ENCODE measurements at places on chromosomes 1 and 21. TPM values are rescaled to one million over a fixed set of nuclear protein-coding genes. Genes with fewer than 3 reads are reported as not detected.

The BLACAT1 gene
- 1.4 TPM for total RNA-seq

The ADAMTS5 gene
- 4.6 TPM for total RNA-seq

The AMPD1 gene
- not detected for total RNA-seq

The FCGR3A gene
- 11.1 TPM for total RNA-seq

The ABCG1 gene
- total RNA-seq = 23.5 TPM

The NMNAT2 gene
- total RNA-seq = 51.0 TPM

Data from diencephalon (tissue), 1 donor.